ENCODE measurements at places on chromosomes 13 and 19.

DNA sequence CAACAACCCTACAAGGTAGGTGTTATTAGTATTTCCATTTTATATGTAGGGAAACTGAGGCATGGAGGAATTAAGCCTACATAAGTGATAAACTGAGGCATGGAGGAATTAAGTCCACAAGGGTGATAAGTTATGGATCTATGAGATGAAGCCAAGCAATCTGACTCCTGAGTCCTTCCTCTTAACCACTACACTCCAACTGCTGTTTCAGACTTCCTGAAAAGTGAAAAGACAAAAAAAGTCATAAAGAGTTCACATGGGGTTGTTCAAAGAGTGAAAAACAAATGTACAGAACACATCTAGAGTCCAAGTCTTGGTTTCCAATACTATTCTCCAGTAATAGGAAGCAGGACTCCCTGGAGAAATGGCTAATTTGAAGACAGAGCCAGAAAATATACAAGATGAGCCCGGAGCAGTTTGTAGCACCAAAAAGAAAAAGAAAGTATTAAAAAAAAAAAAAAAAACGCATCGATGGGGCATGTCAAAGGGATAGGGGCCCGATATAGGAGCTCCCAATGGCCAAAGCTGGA is 12.1 kb downstream of the CRYL1 start:
- DNase-seq: no peak

GRCh38 chr13:110301606-110302553 is 5.1 kb downstream of the COL4A1 start:
- no peak for DNase-seq

GRCh38 chr13:28257305-28257704 is 119.0 kb downstream of the PAN3 start:
- no peak for DNase-seq

GRCh38 chr13:113542751-113543424 is 41.7 kb upstream of the TFDP1 start:
- no peak for DNase-seq

- DNase-seq: no peak
These were observed 6.3 kb upstream of the CDK8 start for GRCh38 chr13:26247608-26248007.

DNA sequence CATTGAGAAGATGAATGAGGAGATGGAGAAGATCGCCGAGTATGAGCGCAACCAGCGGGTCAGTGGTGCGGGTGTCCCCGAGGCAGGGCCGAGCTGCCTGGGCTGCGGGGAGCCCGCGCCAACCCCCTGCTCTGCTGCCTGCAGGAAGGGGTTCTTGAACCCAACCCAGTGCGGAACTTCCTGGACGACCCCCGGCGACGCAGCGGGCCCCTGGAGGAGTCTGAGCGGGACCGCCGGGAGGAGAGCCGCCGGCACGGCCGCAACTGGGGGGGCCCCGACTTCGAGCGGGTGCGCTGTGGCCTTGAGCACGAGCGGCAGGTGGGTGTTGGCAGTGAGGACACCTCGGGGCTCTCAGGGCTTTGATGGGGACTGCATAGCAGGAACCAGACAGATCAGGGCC is 8.3 kb downstream of the CCDC9 start:
- DNase-seq: no peak

DNA sequence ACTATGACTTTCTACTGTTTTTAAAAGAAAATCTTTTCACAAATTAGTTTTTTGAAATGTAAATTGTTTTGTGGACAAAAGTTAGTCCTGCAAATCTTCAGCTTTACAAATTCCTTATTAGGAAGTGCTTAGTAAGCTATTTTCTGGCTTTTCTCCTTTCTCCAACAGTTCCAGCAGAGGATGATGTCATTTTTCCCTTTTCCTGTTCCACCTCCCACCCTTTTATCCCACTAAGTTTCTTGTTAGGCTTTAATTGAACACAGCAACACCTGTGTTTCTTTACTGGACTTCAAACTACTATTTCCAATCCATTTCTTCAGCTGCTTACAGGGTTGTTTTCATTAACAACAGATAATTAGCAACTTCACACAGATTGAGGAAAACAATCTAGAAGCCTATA is 389.2 kb downstream of the NDFIP2 start:
- no peak for DNase-seq

GRCh38 chr19:44807652-44808462 is 1.0 kb upstream of the BCAM start:
- peak; percentile 53 for DNase-seq

GRCh38 chr13:30006246-30006645 is 155.8 kb upstream of the UBL3 start:
- DNase-seq: no peak

DNA sequence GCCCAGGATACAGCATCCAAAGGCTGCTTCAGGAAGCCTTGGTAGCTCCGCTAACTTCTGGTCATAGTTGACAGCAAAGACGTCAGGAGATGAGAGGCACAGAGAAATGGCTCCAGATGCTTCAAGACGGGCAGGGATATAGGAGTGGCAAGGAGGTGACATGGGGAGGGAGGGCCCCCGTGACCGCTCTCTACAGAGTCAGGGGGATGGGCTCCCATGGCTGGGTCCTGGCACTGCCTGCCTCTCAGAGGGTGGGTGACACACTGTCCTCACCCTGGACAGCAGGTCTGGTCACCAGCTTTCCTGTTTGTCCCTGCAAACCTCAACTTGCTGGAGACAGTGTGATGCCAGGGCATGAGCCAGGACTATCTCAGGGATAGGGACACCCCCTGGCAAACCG is 10.3 kb upstream of the ZNF14 start:
- no peak for DNase-seq

DNA sequence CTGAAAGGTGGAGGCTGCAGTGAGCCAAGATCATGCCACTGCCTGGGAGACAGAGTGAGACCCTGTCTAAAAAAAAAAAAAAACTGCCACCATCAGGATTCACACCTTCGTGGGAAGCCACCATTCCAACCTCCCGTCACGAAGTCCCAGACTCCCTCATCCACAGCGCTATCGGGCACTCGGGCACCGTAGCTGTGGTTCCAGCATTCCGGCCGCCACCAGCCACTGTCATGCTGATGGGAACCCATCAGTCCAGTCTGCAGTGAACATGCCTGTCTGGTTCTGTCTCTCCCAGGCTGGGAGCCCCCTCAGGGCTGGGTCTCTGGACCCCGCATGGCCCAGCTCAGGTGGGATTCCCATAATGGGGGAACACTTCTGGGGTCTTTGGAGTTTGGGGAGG is 27.5 kb downstream of the TINCR start:
- no peak for DNase-seq

- DNase-seq: no peak
These were observed 118.9 kb downstream of the SIPA1L3 start for GRCh38 chr19:38025909-38026307.

GRCh38 chr13:20144141-20144850 is 16.6 kb downstream of the GJA3 start:
- DNase-seq: no peak

GRCh38 chr19:1090731-1091543 is 4.2 kb downstream of the POLR2E start:
- no peak for DNase-seq

DNA sequence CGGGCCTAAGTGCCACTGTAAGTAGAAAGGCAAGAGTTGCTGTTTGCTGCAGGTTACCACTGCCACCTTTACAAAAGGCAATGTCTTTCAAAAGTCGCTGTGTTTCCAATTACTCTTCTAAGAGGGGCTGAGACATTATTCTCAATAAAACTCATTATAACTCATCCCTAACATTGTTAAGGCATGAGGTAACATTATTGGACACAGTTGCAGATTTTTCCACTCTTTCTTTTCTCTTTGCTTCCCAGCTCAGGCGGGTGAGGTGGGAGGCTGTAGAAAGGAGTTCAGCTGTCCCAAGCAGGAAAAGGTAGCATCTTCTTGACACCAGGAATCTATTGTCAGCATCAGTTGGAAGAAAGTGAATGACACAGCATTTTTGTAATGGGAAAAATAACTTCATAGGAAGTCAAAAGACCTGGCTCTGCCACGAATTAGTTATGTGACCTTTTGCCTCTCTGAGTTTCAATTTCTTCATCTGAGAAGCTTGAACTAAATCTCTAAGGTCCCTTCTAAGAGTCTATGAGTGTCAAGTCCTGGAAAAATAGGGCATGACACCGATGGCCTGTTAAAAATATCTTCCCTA is 2.1 kb upstream of the UBL3 start:
- DNase-seq: no peak
